Anterior cingulate cortex (tissue), 58 donors: ENCODE measurements at places on chromosomes 12 and 14.

DNA sequence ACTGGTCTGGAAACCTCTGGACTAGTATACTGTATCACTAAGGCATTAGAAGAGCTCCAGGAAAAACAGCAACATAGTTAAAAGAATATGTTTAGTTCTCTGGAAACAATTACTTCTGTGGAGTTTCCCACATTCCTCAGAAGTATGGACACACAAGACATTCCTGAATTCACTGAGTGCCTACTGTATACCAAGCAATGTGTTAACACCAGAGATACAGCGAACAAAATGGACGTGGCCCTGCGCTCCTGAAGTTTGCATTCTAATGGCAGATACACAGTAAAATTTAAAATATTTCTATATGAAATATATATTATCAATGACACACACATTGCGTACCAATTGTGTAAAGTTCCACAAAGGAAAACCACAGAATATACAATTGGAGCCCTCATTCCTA is 1.1 kb downstream of the ANGEL1 start:
- DNase-seq: no peak

DNA sequence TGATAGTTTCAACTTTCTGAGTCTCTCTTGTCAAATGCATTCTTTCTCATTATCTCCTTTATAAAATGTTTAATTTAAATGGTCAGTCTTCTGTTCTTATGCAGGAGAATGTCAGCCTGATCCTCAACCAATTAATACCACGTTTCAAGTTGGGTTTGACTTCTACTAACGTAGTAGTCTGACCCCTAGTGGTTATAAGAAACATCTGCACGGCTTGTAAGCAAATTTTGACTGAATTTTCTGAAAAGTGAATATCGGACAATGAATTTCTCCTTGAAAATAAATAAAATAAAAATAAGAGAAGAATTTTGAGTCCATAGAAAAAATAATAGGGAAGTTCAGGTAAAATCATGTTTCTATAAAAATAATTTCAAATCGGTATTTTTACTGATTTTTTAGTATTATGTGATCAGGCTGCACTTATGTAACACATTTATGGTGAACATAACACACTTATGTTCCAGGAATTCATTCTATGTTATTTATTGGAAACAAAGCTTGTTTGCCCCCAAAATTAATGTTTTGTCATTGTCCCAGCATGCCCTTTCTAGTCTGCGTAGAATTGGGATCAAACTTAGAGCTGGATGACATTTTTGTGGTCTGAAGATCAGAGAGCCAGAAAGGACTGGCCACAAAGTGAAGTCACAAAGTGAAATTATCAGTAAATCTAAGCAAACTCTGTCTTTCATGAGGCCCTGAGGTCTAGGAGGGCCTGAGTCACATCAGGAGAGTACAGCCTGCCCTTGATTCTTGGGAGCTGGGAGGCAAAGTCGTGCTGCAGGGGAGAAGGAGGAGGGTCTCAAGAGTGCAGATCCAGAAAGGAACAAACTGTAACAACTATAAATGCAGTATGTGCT is 101.2 kb upstream of the STXBP6 start:
- DNase-seq: no peak

DNA sequence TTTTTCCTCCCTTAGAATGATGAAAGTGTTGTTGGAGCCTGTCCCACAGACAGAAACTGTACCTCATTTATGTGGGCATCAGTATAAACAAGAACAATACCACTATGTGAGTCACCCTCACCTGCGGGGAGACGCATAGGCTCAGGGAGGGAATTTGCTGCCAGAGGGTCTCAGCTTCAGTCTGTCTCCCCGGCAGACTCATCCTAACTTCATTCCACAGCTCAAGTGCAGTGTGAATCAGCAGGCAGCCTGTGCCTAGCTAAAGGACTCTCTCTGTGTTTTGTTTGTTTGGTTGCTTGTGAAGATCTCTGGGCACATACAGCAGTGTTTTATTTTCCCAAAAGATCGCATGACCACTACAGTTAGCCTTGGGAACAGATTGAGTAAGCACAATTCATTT is 98.9 kb downstream of the PRKCH start:
- DNase-seq: no peak

DNA sequence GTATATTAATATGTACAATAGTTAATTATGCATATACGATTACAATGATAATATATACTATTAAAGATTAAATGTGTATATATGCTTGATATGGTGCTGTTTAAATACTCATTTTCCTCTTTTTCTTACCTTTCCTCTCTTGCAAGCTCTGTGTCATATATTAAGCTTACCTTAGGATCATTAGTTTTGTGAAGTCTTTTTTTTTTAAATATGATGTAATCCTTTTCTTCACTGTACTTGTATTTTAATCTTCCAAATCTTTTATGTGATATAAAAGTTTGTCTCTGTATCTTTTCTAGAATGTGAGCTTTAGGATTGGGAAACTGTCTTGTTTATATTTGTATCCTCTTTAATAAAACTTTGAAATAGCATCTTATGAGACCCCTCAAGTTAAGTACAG is 88.7 kb downstream of the CCDC91 start:
- DNase-seq: no peak

GRCh38 chr12:50514526-50515276 is 9.9 kb downstream of the DIP2B start:
- DNase-seq: no peak

DNA sequence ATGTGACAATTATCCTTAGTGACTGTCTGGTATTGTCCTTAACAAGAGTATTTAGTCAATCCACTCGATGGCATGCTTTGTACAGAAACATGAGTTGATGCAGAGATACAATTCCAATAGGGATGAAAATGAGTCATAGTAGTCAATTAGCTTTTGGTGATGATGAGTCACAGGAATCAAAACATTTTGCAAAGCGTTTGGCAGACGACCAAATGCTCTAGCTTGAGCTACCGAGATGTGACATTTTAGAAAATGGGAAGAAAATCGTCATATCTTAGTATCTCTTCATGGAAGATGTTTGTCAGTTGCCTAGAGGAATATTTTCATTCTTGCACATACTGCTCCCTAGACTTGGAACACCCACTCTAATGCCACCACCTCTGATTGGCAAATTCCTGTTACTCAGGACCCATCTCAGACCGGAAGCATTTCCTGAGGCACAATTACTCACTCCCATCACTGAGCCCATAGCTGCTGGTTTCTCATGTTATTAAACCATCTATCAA is 95.0 kb downstream of the LMNTD1 start:
- no peak for DNase-seq

DNA sequence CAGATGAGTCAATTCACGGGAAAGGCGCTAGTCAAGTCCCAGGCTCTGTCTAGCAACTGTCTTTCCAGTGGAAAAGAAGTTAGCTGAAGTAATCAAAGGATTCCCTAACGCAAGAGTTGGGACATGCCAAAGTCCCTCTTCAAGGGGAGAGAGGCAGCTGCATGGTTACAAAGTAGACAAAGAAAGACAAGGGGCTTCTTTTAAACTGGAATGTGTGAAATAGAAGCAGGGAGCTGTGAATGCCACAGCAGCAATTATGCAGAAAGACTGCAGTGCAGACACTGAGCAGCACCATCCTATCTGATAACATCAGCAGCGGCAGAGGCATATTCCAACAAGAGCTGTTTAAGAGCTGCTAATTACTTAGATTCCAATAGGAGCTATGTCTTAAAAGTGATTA is 12.5 kb upstream of the CIPC start:
- DNase-seq: no peak

GRCh38 chr14:62162998-62163589 is 400.9 kb downstream of the SNAPC1 start:
- DNase-seq: peak; percentile 0

DNA sequence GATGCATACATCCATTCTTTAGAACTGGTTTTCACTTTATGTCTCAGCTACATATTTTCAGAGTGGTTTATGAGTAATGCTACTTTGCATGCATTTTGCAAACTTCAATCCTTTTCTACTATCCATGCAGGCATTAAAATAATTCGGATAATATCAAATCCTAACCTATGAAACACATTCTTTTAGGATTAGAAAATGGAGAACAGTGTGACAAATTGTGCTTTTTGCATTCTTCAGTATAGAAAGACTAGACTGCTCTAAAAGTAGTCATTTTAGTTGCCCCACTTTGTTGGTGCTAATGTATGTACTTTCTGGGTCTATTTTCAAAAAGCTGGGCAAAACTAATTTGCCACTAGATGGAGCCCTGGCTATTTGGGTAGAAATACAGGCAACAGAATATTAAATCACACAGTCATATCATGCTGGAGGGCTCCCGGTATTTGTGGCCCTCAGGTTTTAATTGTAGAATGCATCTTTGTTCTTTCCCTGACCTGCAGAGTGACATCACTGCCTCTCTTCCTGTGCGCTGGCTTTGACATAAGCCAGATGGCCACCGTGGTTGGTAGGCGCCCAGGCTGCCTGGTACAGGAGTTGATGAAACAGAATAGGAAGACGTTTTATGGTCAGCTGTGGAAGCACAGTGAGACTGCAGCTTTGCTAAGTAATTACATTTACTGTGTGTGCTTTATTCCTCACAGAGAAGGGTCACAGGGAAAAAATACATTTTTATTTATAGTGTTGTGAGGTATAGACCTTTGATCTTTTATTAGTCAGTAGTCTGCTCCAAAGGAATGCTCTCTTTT is 28.1 kb downstream of the MSRB3 start:
- no peak for DNase-seq

DNA sequence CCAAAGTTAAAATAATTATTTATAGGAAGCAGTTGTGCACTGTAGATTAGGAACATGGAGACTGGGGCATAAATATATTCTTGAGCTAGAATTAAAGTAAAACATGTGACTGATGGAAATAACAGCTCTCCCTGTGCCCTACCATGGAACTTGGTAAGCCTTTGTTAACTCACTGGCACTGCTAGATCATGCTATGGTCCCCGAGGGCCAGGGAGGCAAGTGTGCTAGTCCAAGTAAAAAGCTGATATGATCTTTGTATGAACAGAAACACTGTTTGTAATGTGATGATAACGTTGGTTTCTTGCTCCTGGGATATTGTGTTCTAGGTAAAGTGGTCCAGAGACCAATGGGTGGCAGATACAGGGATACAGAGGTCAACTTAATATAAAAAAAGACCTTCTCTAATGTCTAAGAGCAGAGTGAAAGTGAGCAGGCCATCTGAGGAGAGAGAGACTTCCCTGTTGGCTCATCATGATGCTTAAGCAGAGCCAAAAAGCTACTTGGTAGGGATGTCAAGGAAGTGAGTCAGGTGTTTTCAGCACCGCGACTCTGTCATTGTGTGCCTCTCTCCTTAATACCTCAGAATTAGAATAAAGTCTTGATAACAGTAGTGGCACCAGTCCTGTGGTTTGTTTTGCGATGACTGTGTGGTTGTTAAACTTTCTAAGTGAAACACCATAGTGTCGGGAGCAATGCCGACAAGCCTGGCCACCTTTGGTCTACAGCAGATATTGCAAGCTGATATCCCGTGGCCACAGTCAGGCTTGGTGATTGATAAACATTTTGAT is 27.6 kb downstream of the BICD1 start:
- DNase-seq: no peak

GRCh38 chr12:6535960-6536847 is 1.9 kb downstream of the GAPDH start:
- no peak for DNase-seq

- DNase-seq: no peak
Observed at GRCh38 chr12:15469356-15469755, 147.0 kb downstream of the PTPRO start.

GRCh38 chr12:47280543-47281300 is 201.0 kb upstream of the AMIGO2 start:
- no peak for DNase-seq

DNA sequence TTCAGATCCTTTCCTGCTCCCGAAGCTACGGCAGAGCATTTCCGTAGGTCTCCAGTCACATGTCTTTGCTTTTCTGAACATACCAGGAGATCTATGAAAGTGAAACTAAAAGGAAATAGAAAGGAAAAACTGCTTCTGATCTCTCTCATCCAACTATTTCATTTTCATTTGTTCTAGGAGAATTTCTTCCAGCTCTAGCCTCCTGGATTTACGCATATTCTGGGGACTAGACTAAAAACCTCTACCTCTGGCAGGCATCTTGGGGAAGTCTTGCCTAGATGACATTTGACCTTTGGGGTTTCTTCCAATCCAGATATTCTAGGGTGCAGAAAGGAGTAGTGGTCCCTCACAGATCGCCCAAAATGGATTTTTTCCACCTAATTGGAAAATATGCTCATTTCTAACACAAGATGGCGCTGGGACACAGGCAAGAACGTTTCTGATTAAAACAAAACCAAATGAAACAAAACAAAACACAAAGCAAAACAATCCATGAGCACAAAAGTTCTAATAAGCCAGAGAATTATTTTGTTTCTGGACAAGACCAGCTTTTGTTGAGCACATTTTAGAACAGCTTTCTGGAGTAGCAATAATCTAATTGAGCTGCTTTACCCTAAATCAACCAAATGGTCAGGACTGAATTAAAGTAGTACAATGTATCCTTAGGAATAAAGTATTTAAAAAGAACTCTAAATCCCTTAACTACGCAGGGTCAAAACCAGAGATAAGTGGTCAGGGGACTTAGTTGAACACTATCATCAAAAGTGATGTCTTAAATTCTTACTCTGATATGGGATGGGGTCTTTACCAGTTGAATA is 12.3 kb upstream of the PARP11 start:
- no peak for DNase-seq

GRCh38 chr12:110639336-110640141 is 25.6 kb downstream of the TCTN1 start:
- no peak for DNase-seq

DNA sequence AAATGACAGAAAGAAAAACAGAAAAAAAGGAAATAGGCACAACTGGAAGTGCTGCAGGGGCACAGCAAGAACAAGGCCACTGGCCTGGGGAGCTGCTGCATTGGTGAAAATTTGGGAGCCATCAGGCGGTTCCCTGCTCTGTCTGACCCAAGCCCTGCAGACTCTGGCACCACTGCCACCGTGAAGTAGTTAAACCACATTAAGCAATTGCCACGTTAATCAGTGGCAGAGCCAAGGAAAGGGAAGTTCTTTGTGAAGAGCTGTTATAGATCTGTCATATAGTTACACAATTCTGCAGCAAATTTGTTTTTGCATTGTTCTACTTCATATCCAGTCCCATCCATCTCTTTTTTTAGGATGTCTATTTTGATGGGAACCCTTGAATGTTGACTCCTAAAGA is 915.3 kb downstream of the FSCB start:
- no peak for DNase-seq

- no peak for DNase-seq
Observed at GRCh38 chr12:113373969-113374368, 15.6 kb downstream of the PLBD2 start.

GRCh38 chr14:21528381-21529348 is 2.5 kb upstream of the SALL2 start:
- no peak for DNase-seq

GRCh38 chr12:132866251-132866828 is 21.1 kb downstream of the CHFR start:
- DNase-seq: no peak

- no peak for DNase-seq
Observed at GRCh38 chr14:60161196-60162107, 3.7 kb downstream of the DHRS7 start.

GRCh38 chr12:43044241-43044640 is 454.7 kb upstream of the PRICKLE1 start:
- no peak for DNase-seq

GRCh38 chr12:80087486-80088213 is 11.7 kb upstream of the OTOGL start:
- DNase-seq: no peak
